ENCODE measurements at places on chromosomes 13 and 19.

- DNase-seq, result no peak
These were observed 9.8 kb upstream of the CNMD start for GRCh38 chr13:52749419-52749818.

- peak; percentile 42 for DNase-seq
These were observed 1552.2 kb downstream of the PCDH9 start for GRCh38 chr13:65677906-65678305.

GRCh38 chr13:46184277-46184699, 2.3 kb upstream of the LCP1 start:
- peak; percentile 30 for DNase-seq

GRCh38 chr13:29556742-29557141, 38.7 kb downstream of the SLC7A1 start:
- no peak for DNase-seq

All from cardiac fibroblast (primary cell).